ENCODE measurements at places on chromosomes 4 and X.
A peak's percentile ranks its signal among the peaks of the same experiment; 100 is the strongest.

GRCh38 chr4:10706236-10706635, 21.7 kb upstream of the CLNK start:
- DNase-seq, result no peak

GRCh38 chr4:83012200-83012686, 1.6 kb upstream of the LIN54 start:
- no peak for DNase-seq

GRCh38 chrX:15056044-15056443, 182.8 kb downstream of the MOSPD2 start:
- no peak for DNase-seq

GRCh38 chrX:29922607-29923006, 292.8 kb upstream of the MAGEB2 start:
- no peak for DNase-seq

DNA sequence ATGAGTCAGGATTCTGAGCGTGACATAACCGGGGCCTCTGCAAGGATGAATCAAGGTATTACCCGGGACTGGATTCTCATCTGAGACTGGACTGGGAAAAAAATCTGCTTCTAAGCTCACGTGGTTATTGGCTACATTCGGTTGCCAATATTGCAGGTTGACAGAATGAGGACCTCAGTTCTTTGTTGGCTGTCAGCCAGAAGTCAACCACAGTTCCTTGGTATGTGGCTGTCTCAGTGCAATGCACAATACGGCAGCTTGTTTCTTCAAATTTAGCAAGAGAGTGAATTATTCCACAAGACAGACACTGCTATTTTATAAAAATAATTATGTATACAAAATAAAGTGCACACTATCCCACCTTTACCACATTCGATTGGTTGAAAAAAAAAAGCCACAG, 424.2 kb downstream of the KLHL4 start:
- DNase-seq, result no peak

GRCh38 chr4:138659812-138660316, 355.7 kb upstream of the NOCT start:
- no peak for DNase-seq

DNA sequence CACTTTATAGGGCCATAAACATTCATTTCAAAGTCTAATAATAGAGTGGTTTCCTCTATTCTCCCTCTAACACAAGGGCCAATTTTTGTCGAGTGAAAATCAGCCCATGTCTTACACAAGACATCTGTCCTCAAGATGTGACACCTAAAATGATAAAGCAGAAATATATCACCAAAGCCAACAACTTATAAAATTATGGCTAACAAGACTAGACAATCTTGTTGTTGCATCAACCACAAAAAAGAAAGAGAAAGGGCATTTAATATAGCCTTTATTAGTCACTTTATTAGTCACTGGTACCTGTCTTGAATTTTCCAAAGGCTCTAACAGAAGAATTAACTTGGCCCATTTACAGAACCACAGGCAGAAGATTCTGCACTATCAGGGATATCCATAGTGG, 161.6 kb downstream of the SMIM20 start:
- no peak for DNase-seq

DNA sequence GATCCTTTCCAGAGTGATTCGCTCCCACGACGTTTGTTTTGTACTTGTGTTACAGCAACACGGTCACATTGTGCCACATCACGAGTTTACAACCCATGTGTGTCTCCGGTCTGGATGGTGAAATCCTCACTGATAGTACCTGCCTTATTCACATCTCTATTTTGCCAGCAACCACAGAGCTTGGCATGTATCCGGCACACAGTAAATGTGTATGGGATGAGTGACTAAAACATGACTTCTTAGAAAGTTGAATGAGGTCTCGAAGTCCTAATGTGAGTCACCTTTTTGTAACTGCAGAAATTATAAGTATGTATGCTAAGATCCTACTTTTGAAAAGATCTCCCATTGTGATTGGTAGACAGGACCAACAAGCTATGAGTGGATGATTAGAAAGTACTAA, 7.5 kb downstream of the STOX2 start:
- DNase-seq, result no peak

DNA sequence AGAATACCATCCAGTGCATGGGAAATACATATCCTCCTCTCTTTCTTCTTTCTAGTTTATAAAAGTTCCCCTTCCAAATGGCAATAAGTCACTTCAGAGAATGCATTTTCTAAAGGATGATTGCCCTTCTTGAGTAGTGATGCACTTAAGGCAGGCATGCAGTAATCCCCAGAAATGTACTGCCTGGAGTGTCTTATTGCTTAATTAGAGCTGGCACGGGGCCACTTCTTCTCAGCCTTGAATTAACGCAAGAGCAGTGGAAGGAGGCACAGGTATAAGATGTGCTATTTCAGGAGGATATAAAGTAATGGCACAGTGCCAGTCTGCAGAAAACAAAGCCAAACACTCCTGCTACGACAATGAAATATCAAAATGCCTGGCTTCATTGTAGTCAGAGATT, 371.4 kb upstream of the FAM241A start:
- DNase-seq, result no peak

DNA sequence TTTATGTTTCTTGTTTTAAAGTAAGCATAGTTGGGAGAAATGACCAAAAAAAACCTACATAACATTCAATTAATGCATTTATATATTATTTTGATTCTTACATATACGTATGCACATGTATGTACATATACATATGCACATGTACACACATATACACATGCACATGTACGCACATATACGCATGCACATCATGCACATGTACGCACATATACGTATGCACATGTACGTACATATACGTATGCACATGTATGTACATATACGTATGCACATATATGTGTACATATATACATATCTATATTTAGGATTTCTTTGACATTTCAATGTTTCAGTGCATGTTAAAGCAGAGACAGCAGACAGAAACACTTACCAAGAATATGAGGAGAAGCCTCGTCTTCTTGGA, 263.4 kb downstream of the ADAMTS3 start:
- DNase-seq, result no peak

- no peak for DNase-seq
These were observed 239.9 kb downstream of the GASK1B start for GRCh38 chr4:157932936-157933335.

DNA sequence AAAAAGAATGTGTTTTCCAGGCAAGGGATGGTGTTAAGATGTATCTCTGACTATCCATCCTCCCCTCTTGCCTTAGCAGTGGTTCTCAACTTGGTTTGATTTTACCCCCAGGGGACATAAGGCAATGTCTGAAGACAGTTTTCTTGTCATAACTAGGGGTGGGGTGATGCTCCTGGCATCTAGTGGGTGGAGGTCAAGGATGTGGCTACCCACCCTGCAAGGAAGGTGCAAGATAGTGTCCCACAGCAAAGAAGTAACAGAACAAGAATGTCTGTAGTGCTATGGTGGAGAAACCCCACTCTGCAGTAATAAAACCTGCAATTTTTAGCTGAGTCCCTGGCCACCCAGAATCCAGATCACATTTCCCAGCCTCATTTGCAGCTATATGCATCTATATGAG, 81.2 kb upstream of the TBL1X start:
- DNase-seq, result no peak

DNA sequence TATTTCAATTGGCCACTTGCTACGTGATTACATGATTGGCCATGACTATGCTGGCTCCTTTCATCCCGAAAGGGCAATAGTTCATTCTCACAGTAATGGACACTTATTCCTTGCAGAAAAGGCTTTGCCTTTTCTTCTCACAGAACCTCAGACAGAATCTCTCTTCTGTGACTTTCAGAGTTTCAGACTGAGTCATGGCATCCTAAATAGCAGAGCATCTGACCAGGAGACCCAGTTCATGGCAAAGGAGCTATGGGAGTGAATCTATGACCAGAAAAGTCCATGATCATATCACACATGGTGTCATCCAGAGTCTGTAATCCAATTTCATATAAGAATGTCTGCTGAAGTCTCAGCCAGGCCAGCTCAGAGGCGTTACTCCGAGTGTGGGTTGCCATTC, 263.3 kb upstream of the CLNK start:
- DNase-seq, result no peak

- DNase-seq, result no peak
These were observed 365.8 kb upstream of the DIPK2B start for GRCh38 chrX:45566456-45566855.

- no peak for DNase-seq
These were observed 10.5 kb downstream of the EXOC1L start for GRCh38 chr4:55830048-55830447.

- peak; percentile 60 for DNase-seq
These were observed 4.9 kb upstream of the ARAF start for GRCh38 chrX:47556045-47556623.

DNA sequence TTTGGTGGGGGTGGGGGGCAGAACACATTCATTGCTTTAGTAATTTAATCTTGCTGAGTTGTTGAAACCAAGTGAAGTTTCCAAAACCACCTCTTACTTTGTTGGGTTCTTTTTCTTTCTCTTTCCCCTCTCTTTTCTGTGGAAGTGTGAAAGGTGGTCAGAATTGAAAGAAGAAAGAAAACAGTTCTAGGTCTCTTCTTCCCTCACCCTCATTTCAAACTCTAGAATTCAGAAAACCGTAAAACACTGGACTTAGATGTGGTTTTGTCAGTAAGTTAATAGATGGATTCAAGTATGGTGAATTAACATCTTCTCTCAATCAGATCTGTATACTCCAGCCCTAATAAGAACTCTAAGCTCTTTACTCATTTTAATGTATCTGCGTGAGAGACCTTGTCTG, 23.7 kb downstream of the PLP1 start:
- DNase-seq, result no peak

- DNase-seq, result no peak
These were observed 2.7 kb downstream of the FAM120C start for GRCh38 chrX:54180403-54180802.

DNA sequence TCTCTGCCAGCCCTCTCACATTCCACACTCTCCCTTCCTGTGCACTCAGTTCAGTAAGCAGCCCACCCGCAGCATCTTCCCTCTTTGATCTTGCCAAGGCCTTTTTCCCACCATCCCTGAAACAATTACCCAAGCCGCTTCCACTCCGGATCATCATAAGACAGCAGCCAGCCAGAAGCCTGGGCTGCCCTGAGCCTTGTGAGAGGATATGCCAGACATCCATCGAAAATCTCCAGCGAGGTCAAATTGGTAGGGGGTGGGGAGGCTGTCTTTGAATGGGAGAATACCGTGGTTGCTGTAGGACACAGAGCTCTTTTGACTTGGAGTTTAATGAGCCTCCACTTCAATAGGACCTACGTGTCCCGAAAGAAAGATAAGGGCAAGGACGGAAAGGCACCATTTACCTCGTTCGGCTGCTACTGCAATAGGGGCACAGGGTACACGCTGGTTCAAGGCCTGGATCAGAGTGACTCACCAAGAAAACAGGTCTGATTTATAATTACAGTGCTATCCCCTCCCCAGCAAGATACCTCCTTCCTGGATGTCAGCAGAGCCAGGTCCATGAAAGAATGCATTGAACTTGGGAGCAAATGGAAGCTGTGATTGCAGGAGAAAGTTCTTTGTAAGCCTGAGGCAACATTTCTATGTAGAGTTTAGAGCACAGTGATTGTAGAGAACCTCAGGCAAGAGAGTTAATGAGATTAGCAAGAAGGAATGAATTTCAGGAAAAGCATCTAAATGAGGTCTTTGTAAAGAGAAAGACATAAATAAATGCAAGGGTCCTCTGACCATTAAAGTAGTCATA, 39.5 kb downstream of the AMOT start:
- no peak for DNase-seq

DNA sequence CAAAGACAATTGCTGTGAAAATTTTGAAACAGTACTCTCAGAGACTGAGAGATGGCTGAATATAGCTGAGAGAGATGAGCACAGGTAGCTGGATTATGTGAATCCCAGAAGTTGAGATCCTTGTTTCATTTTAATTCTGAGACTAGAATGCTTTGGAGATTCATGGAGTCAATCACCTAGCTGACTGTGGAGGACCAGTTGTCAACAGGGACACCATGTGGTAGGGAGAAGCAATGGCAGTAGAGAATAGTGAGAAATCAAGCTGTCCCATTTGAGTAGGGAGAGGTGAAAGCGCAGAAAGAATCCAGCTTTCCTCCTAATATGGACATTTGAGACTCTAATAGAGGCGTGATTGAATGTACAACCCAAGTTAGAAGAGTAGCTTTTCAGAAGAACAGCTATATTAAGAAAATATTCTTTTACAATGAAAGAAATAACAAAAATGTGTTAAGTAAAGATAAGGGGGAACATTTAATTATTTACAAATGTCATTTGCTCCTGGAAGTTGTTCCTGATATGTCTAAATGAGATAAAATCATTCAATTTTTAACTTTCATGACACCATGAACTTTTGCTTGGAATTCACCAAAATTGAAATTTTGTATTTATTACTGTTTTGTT, 30.3 kb upstream of the GLRB start:
- DNase-seq, result no peak

GRCh38 chrX:10040961-10041360, 73.8 kb downstream of the CLDN34 start:
- DNase-seq, result no peak

DNA sequence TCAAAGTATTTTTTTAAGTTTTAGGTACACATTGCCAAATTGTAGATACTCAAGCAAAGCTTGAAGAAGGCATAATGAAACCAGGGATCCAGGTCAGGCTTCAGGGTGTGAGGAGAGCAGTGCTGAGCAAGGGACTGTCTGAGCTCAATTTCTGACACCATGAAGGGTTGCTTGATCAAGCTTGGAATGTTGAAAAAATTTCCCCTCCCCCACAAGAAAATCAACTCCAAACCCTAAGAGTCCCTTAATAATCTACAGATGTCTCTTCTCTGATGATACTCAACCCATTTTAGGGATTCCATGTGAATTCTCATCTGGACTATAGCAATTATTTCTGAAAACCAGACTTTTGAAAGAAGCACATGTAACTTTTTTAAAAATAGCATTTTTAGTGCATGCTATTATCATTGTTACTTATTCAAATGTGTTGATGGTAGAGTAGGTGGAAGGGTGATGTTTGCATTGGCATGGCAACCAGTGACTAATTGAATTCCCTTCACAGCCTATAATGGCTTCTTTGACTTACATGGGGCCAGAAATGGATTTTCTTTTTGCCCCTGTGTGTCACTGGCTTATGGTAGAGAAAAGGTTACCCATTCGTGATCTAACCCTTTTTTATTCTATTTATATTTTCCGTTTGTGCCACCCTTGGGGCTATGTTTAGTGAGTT, 252.0 kb downstream of the FBXW7 start:
- no peak for DNase-seq

DNA sequence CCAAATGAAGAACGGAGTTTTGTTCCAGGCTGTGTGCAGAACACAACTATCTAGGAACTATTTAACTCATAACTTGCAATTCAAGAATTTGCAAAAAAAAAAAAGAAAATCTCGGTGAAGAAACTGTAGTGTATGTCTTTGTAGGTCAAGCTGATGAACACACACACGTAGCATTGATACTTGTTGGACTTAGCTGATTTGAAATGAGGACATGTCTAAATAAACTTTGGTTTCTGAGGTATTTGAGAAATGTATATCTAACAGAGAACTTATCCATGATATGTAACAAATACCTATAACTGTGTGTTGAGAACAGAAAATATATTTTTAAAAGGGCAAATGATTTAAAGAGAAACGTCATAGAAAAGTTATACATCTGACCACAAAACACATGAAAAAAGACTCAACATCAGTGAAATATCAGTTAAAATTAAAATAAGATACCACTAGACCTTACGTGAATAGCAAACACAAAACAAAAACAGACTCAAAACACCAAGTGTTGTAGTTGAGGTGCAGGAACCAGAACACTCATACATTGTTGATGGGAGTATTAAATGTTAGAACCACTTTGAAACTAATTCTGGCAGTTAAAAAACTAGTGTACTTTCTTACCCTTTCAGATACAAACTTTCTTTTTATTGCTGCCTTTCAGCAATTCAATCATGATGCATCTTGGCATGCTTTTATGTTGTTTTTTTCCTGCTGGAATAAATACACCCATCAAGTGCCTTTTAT, 1535.8 kb upstream of the PCDH10 start:
- no peak for DNase-seq

- no peak for DNase-seq
These were observed 4.1 kb upstream of the PDGFC start for GRCh38 chr4:156975686-156976085.

Measured in activated CD8-positive, alpha-beta memory T cell treated with anti-CD3 and anti-CD28 coated beads for 1 hour (primary cell).